ENCODE measurements at places on chromosomes 1 and 21.

DNA sequence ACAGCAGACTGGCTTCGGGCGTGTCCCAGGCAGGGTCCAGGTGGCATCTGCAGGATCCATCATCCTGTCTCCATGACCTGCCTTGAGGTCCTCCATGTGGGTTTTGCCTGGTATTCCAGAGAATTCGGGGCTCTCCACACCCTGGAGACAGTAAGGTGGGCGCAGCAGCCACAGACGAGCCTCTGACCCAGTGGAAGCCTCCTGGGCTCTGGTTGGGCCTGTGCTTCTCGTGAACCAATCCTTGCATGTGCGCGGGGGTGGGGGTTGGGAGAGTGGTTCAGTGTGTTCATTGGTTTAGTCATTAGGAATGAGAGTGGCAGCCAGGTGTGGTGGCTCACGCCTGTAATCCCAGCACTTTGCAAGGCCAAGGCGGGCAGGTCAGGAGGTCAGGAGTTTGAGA is 32.1 kb upstream of the TNFRSF1B start:
- no peaks in the 10 kb centered on the region for H3K27me3 ChIP-seq
- peaks cover 20% of the 10 kb centered on the region for H3K4me1 ChIP-seq
- no peaks in the 10 kb centered on the region for H3K36me3 ChIP-seq
- H3K4me3 ChIP-seq: no peak overlapping the region

DNA sequence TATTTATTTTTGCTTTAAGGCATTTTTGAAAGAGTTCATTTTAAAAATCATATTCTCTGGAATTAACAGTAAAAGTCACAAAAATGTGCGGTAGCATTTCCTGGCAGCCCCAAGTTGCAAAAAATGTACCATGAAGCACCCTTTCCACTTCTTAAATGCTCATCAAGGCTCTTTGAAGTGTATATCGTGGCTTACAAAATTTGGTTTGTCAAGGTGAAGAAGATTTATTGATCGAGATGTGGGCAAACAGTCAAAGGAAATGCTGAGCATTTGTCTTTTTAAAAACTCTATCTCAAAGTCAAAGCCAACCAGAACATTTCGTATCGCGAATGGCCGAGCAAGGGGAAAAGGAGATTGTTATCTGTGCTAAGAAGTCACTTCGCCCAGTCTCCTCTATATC is 277.5 kb upstream of the KAZN start:
- no peaks in the 10 kb centered on the region for H3K4me1 ChIP-seq
- no peaks in the 10 kb centered on the region for H3K36me3 ChIP-seq
- no peak overlapping the region for H3K4me3 ChIP-seq
- no peak overlapping the region for H3K27ac ChIP-seq
- no peak for DNase-seq

GRCh38 chr1:239719642-239720258 is 333.4 kb downstream of the CHRM3 start:
- H3K27ac ChIP-seq: peak overlapping the region; percentile 80
- H3K27me3 ChIP-seq: no peaks in the 10 kb centered on the region
- DNase-seq: peak; percentile 86
- peak overlapping the region; percentile 70 for H3K4me3 ChIP-seq
- peaks cover 17% of the 10 kb centered on the region for H3K4me1 ChIP-seq

GRCh38 chr1:202210385-202210784 is 16.8 kb downstream of the LGR6 start:
- no peaks in the 10 kb centered on the region for H3K36me3 ChIP-seq
- H3K27me3 ChIP-seq: peaks cover 6% of the 10 kb centered on the region
- DNase-seq: no peak
- no peak overlapping the region for H3K4me3 ChIP-seq
- no peaks in the 10 kb centered on the region for H3K4me1 ChIP-seq
- no peak overlapping the region for H3K27ac ChIP-seq

- H3K4me3 ChIP-seq: no peak overlapping the region
- DNase-seq: no peak
Measured at GRCh38 chr1:235712812-235713211, 63.2 kb upstream of the GNG4 start.

DNA sequence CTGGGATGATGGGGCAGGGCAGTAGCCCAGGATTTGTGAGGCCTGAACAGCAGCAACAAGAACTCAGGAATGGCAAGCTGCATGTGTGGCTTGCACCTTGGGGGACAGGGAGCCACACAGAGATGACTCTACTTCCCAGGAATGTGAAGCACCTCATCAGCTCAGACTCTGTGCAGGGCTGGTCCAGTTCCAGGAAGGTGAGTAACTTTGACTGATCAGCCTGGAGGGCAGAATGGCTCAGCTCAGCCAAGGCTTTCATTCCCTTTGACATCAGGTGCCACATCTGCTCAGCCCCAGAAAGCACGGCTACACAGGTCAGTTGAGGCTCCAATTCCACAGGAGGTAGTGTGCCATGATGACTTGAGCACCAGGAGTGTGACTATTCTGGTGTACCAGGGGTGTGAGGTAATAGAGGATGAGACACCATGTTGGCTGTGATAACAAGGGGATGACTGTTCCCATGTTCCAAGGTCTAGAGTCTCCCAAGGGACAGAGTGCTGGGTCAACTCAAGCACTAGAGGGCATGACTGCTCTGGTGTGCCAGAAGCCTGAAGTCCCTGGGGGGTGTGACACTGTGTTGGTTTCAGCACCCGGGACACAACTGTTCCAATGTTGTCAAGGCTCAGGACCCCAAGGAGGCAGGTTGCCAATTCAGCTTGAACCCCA is 625.8 kb upstream of the ADGRL2 start:
- no peaks in the 10 kb centered on the region for H3K4me1 ChIP-seq
- DNase-seq: no peak
- no peaks in the 10 kb centered on the region for H3K27me3 ChIP-seq
- H3K4me3 ChIP-seq: no peak overlapping the region
- H3K36me3 ChIP-seq: no peaks in the 10 kb centered on the region

DNA sequence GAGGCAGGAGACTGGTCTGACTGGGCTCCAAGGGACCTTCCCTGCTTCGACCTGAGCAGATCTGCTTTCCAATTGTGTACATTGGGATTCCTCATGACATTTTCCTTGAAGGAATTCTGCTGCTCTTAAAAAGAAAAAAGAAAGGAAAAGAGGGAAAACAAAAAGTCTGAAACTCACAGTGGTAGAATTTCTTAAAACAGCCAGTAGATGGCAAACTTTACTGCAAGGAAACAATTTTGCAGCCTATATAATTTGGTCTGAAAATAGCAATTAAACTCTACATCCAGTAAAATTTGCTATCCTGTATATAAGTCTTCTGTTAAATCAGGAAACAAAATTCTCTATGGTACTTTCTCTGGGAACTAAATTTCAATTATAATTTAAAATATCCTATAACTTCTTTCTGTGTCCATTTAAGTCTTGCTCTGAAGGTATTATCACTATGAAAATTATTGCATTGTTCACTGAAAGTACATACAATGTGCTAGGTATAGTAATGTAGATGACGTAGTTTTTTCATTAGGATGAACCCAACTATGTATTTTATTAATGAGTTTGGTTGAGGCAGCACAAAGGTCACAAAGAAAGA is 59.8 kb downstream of the CRB1 start:
- H3K36me3 ChIP-seq: no peaks in the 10 kb centered on the region
- H3K4me3 ChIP-seq: no peak overlapping the region
- no peaks in the 10 kb centered on the region for H3K27me3 ChIP-seq
- no peak for DNase-seq
- no peak overlapping the region for H3K27ac ChIP-seq
- no peaks in the 10 kb centered on the region for H3K4me1 ChIP-seq

DNA sequence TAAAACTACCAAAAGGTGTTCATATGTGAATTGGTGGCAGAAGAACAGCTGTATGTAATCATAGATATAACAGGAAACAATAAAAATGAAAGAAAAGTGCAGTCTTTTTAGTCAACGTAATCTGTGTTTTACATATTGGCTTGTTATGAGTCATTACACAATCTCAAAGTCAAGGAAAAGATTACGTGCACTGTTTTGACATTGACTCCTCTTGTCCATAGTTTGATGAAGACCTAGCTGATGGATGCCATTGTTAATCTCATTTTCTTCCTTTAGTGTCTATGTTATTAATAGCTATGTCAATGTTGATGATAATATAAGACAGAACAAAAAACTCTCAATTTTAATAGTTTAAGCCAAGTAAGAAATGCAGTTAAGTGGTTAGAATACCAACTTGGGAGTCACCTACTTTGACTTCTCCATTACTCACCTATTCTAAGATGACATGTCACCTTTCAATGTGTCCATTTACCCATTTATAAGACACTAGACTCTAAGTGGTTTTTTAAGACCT is 84.5 kb upstream of the SAMSN1 start:
- H3K27ac ChIP-seq: no peak overlapping the region
- H3K36me3 ChIP-seq: no peaks in the 10 kb centered on the region
- no peak for DNase-seq
- no peak overlapping the region for H3K4me3 ChIP-seq
- H3K27me3 ChIP-seq: no peaks in the 10 kb centered on the region
- no peaks in the 10 kb centered on the region for H3K4me1 ChIP-seq

GRCh38 chr1:41673806-41674205 is 189.3 kb upstream of the EDN2 start:
- peak; percentile 43 for DNase-seq
- peak overlapping the region; percentile 25 for H3K4me3 ChIP-seq
- no peaks in the 10 kb centered on the region for H3K27me3 ChIP-seq
- H3K36me3 ChIP-seq: no peaks in the 10 kb centered on the region
- peaks cover 57% of the 10 kb centered on the region for H3K4me1 ChIP-seq

Measured in naive thymus-derived CD4-positive, alpha-beta T cell (primary cell).